ENCODE measurements at places on chromosomes 11 and 22. TPM values are rescaled to one million over a fixed set of nuclear protein-coding genes. Genes with fewer than 3 reads are reported as not detected.

DNA sequence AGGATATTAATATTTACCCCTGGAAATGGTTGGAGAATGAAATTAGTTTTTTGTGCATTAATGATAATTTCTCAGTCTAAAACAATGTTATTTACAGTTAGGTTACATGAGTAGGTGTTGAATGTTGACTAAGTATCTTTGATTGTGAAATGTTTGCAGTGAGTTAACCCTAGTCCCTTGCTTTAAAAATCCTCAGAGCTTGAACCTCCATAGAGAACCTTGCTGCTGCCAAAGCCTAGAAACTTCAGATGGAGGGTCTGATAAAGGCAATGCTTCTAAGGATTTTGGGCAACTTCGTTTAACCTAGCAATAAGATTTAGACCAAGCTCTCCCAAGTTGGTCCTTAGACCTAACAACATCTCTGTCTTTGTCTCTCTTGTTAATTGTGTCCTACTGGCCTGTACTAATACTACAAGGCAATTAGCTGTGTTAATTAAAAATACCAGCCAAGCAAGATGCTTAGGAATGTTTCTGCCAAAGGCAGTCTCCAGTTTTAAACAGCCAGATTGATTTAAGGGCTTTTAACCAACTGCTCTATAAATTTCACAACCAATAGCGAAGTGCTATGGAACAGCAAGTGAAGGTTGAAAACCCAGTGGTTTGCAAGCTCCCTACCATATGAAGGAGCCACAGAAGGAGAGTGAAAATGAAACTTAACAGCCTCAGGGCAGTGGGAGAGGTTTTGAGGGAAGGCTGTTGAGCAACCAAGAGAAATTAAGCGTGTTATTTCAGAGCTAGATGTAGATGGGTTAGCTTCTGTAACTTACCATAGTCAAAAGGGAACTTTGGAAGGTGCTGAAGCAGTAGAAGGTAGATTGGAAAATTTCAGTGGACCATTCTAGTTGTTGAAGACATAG is 295.9 kb upstream of the ANO5 start:
- no peaks in the 10 kb centered on the region for H3K4me1 ChIP-seq
- no peak for DNase-seq
- no peaks in the 10 kb centered on the region for H3K36me3 ChIP-seq

GRCh38 chr22:31105282-31105929 is 2.0 kb downstream of the SELENOM start:
- no peaks in the 10 kb centered on the region for H3K27me3 ChIP-seq
- H3K27ac ChIP-seq = no peak overlapping the region
- DNase-seq = no peak
- H3K4me3 ChIP-seq = peak overlapping the region; percentile 69

Gene CCDC87
- total RNA-seq = 0.26 TPM

Gene C1QTNF5
- total RNA-seq = 47.6 TPM

Gene MPPED2
- 1.3 TPM for total RNA-seq

Gene THOC5
- total RNA-seq = 43.0 TPM
